T follicular helper cell (primary cell): ENCODE measurements at places on chromosomes 7 and 10.

GRCh38 chr7:133999178-133999577 is 128.0 kb upstream of the LRGUK start:
- DNase-seq, result no peak

GRCh38 chr10:23439452-23439960 is 631 bp downstream of the OTUD1 start:
- DNase-seq, result no peak

DNA sequence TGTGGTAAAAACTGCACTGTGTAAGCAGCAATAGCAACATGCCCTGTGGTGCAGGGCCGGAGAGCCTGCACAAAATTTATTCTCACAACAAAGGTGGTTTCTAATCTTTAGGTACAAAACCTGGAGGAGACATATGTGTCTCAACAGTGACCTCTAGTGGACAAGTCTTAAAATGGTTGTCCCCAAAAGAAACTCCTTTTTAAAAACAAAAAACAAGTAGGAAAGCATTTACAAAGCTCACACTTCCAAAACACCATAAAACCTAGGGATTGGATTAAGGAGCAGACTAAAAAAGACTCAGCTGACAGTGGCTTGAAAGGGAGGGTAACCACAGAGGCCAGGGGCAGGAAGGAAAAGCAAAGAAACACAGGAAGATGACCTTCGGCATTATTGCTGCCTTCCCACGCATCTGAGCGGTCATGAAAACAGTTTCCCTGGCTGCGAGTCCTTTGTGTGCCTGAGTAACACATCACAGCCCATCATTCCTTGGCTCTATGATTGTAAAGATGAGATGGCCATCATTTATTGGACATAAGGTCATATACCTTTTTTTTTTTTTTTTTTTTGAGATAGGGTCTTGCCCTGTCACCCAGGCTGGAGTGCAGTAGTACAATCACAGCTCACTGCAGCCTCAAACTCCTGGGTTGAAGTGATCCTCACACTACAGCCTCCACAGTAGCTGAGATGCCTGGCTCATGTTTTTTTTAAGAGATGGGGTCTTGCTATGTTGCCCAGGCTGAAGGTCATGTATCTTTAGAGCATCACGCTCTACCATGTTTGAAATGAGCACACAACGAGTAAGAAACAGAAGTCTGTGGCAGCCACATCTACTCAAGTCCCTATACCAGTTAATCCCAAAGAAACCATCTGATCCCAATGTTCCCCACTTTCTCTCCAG is 39.5 kb downstream of the RSU1 start:
- no peak for DNase-seq

GRCh38 chr10:123974406-123974805 is 82.8 kb upstream of the CPXM2 start:
- DNase-seq, result no peak

DNA sequence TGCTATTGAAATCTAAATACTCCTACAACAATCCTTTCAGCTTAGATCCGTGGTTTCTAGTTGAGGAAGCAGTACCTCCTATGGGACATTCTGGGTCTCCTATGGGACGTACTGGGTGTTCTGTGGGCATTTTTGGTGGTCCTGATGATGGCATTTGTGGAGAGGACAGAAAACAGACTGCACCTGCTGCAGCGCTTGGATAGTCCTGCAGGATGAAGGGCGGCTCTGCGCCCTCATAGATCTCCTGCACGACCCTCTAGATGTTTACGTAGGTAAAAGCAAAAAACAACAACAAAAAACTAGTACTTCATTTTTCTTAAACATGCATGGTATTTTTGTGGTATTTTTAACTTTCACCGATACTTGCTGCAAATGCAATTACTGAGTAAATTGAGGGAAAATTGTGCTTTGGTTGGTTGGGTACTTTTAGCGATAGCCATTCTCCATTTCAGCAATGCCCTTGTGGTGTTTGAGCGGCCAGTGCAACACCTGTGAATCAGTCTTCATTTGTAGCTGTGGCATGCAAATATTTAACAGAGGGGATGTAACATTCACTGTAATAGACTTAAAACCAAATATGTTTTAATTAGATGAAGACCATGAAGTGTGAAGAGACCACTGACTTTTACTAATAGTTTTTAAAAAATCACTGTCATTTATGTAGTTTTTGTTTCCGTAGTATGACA is 461.2 kb downstream of the SDK1 start:
- DNase-seq, result no peak

GRCh38 chr10:6385665-6386064 is 182.9 kb downstream of the PFKFB3 start:
- DNase-seq, result no peak

DNA sequence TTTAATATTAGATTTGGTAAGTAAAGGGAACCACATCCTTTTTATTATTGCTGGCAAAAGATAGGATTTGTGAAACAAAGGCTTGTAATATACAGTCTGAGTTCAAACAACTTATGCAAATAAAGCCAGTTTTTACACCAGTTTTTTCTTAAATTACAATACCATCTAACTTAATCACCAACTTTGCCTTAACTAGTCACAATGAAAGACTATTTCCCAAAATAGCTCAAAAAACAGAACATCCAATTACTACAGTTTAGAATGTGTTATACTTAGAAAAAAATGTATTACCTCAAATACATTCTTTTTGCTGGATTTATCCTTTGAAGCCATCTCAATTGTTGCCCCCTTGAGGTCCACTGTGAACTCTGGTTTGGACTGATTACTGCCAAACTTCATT is 108.5 kb downstream of the ARHGAP12 start:
- no peak for DNase-seq

GRCh38 chr10:60808036-60808435 is 29.8 kb downstream of the CDK1 start:
- no peak for DNase-seq

DNA sequence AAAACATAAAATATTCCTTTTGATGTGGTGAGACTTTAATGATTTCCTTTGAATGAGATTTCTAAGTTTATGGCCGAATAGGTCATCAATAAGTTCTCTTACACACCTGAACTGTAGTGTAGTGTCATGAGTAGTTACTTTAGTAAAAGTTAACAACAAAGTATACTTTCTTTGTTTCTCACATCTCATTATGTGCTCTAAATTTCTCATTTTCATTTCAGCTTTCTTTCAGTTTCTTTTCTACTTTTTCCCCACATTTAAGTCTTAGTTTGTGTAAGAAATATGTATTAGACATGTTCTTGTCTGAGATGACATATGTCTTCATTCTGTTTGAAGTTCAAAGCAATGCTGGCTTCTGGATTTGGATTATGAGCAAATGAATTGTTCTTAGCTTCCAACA is 348.1 kb downstream of the ANKRD7 start:
- DNase-seq, result no peak

DNA sequence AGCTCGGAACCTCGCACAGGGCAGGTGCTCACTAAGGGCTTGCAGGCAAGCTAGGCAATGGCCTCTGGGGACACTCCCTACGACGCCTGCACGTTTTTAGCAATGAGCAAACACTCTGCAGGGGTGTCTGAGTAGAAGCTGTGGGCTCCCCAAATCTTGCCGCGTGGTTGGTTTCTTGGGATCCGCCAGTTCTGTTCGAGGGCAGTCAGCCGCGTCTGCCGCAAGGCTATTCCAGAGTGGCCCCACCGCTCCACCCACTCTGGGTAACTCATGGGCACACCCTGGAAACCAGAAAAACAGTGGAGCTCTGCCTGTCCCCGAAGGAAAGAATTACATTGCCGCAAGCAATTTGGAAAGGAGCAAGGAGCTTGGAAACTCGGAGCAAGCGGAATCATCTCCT is 189.3 kb upstream of the LYZL2 start:
- DNase-seq, result no peak

GRCh38 chr10:30637881-30638467 is 8.4 kb upstream of the LYZL2 start:
- DNase-seq, result no peak

- DNase-seq, result no peak
These were observed 10.5 kb downstream of the CRCP start for GRCh38 chr7:66125052-66125694.

DNA sequence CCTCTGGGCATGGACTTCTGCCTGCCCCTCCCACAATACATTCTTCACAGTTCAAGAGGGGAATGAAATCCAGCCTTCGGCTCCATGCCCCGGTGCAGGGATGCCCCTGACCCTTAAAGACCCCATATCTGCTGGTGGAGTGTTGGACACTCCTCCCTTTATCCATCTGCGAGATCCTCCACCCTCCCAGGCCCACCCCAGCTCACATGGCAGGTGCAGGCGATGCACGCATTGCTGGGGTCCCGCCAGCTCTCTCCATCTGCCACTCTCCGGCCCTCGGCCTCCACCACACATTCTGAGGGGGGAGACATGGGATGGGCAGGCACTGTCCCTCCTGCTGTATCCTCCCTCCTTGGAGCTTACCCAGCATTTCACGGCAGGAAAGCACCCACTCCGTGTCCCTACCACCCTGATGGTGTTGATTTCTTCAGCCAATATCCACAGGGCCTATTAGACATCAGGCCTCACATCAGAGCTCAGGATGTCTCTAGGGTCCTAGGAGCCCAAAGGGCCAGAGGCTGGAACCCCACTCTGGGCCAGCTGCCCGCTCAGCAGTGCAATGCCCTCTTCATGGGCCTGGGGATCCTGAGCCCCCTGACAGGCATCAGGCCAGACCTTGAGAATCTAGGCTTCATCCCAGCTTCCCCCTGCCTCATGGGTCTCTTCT is 18.3 kb downstream of the ATP6V1F start:
- DNase-seq, result no peak

DNA sequence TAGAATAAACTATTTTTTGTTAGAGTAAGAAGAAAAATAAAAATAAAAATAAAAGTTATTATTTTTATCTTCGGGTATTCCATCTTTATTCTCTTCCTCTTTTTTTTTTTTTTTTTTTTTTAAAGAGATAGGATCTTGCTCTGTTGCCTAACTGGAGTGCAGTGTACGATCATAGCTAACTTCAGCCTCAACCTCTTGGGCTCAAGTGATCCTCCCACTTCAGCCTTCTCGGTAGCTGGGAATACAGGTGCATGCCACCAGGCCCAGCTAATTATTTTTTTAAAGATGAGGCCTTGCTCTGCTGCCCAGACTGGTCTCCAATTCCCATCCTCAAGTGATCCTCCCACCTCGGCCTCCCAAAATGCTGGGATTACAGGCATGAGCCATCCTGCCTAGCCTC is 15.4 kb downstream of the STAM start:
- DNase-seq, result no peak

- no peak for DNase-seq
These were observed 33.2 kb downstream of the NRF1 start for GRCh38 chr7:129644634-129645230.

DNA sequence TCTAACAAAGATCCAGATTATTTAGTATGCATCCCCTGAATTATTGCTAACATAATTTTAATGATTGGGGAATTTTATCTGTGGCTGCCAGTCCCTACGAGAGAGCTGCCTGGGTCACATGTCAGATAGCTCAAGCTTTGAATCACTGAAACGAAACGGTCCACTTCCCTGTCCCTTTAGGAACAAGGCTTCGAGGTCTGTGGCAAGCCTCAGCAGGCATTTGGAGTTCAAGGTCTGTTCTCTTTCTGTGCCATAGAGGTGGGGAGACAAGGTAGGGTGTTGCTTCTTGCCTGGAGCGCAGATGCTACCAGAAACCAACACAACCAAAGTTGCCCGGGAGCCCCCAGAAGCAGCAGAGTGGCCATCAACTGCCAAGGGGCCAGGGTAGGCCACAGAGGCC is 13.9 kb upstream of the SH2D4B start:
- DNase-seq, result no peak

DNA sequence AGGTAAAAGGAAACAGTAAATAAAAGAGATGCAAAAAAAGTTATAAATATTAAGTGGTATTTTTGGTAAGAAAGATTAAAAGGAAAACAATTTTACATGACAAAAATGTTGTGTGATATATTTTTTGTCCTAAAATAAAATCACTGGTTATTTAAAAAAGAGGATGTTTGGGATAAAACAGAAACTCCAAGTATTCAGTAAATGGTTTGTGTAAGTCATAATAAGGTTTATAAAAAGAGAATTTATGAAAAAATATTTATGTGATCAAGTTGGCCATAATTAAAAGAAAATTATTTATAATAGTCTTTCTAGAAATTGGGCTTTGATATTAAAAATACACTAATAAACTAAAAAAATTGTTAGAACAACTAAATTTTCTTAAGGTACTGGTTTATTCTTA is 38.2 kb upstream of the FIGNL1 start:
- no peak for DNase-seq

- DNase-seq, result no peak
These were observed 345.3 kb downstream of the CXCL12 start for GRCh38 chr10:44039599-44039998.

GRCh38 chr7:53191836-53192443 is 156.5 kb downstream of the POM121L12 start:
- DNase-seq, result no peak

GRCh38 chr7:21253740-21254687 is 173.9 kb upstream of the SP4 start:
- peak; percentile 1 for DNase-seq

DNA sequence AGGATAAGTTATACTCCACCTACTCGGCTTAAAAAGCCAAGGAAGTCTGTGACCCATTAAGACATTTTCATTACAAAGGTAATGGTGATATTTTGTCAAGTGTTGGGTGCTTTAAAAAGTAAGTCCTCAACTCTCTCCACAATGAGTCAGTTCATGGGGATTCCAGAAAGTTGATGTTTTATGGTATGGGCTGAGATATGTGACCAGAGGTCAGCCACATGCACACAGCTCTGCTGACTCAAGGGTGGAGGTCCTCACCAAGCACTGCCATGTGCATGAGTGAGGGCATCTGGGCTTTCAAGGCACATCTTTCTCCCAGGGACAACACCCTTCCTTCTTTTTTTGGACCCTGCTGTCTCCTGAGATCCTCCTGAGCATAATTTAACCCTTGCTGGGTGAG is 292.9 kb downstream of the PTEN start:
- no peak for DNase-seq

DNA sequence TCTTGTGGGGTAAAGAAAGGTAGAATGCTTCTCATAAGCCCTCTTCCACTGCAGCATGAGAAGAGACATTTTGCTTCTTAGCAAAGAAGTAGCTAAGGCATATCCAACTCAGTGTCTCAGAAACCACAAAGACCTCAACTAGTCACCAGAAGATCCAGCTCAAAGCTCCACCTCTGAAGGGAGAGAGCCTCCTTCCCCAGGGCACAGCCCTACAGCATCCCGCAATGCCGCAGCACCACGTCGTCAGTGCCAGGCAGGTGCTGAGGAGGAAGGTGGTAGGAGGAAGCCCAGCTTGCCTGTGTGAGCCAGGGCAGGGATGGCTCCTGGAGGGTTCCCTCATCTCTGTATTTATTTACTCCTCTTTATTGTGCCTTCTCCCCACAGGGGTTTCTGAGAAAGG is 385.6 kb upstream of the NPVF start:
- DNase-seq, result no peak

DNA sequence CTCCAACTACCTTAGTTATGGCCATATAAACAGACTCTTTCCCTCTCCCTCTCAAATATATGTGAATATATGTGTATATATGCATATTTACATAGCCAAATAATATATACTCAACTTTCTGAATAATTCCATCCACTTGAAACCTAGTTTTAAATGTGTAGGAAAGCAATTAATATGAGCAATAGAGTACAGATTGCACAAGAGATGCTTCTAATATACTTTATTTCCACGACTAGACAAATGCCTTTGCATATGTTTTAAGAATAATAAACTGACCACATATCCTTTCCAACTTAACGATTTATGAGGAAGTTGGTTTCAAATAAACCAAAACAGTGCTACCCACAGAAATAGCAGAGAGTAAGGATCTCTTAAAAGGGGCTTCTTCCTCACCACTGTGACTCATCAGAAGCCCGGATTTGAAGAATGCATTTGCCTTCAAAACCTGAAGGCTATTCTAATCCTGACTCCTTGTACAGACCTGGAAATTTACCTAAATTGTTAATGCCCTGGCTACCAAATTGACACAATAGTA is 266.3 kb downstream of the AHR start:
- no peak for DNase-seq
